D341Med (cell line): ENCODE measurements at places on chromosomes 13 and 19.

- DNase-seq: no peak
Measured at GRCh38 chr19:5074407-5074806, 105.5 kb downstream of the KDM4B start.

DNA sequence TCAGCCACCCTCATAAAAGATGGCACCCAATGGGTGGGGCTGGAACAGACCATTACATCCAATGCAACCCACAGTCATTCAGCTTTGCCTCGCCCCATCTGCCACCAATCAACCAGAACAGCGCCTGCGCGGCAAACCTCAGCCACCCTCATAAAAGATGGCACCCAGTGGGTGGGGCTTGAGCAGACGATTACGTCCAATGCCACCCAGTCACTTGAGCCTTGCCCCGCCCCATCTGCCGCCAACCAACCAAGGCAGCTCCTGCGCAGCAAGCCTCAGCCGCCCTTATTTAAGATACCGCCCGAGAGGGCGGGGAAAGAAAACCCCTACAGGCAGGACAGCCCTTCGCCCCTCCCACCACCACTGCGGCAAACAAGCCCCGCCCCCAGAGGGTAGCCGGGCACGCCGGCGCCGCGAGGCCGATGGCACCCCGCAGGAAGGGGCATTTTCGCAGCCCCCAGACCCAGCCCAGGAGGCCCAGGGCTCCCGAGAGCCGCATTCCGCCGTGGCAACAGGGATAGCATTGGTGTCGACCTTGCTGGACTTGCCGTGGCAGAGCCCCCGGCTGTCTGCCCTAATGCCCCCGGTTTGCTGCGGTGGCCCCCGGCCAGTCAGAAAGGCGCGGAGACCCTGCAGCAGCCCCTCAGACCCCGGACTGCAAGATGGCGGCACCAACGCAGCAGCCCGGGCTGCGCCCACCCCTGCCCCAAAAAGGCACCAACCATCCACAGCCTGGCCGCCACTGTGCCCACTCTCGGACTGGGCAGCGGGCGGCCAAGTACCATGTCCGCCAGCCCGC, 675 bp downstream of the PEG3 start:
- peak; percentile 79 for DNase-seq

GRCh38 chr13:46593398-46593797, 40.4 kb downstream of the LRCH1 start:
- no peak for DNase-seq

DNA sequence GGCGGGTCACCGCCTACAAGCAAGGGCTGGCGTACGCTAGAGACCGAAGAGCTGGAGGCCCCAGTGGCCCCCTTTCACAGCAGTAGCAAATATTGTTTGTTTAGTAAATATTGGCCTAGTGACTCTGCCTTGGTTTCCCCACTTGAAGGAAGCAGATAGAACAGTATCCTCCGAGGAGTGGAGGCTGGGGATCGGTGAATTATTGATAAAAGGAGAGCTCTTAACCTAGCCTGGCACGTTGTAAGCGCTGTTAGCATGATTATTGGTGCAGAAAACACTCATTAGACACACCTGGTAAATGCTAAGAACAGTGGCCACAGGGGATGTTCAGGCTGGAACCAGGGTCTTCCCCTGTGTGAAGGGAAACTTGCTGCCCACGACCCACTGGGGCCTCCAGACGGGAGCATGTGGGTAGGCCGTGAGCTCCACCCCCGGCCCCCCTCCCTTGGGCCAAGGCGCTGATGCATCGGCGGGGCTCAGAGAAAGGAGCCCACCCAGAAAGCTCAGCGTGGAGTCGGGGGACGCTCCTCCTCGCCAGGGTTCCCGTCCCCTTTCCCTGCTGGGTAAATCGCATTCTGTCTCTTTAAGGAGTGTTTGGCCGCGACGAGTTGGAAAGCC, 2.3 kb downstream of the IER2 start:
- no peak for DNase-seq

GRCh38 chr13:60627071-60627686, 230.2 kb downstream of the TDRD3 start:
- DNase-seq: peak; percentile 71

DNA sequence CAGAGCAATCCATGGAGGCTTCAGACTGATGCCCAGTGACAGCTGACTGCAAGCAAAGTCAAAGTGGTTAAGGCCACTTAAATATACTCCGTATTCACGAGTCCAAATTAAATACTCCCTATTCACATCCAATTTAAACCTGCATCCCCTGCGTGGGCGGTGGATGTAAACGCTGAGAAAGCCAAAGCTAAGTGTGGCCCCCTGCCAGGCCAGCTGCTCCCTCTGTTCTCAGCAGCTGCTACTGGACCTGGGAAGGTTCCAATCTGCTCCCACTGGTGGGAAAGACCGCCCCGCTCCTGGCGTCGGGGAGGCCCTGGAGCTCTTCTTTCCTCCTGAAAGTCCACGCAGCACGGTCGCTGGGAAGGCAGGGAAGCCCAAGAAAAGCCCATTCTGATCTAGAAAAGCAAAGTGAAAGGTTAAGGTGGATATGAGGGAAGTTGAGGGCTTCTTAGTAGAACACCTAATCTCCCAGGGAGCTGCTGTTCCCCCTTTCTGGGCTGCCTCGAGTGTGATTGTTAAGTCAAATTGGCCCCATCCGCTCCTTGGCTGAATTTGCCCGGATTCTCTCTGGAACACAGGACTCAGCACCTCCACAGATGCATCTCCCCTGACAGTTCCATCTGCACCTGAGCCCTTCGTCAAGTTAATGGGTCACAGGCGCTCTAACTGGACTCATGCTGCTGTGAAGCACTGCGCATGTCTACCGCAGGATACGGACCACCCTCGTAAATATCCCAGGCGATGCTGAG, 205.5 kb downstream of the USP12 start:
- DNase-seq: no peak

DNA sequence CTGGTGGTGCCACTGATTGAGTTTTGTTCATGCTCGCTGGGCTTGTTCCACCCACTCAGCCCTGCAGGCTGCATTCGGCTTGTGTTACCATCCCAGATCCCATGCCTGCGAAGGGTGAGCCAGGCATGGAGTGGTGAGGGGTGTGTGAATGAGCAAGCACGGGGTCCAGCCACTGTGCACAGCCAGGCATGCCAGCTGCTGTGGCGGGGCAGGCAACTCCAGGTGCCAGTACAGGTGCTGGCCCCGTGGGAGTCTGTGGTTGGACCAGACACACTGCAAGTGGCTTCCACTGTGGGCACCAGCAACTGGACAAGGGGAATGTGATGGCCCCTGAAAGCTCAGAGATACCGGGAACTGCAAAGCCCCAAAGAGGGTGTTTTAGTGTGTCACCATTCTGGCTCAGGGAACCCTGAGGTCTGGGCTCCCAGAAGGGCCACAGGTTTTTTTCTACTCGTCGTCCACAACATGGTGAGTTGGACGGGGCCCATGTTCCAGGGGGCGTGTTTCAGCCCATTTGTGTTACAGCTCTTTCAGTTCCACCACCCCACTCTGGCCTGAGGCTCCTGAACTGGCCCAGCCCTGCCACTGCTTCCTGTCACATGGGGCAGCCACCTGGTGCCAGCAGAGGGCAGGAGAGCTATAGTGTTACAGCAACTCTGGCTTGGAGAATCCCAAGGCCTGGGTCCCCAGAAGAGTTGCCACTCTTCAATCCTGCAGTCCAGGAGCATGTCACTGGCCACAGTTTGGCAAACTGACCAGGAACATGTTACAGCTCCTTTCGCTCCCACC, 217.0 kb upstream of the OBI1 start:
- no peak for DNase-seq

- DNase-seq: peak; percentile 87
Measured at GRCh38 chr13:110116072-110116487, 190.9 kb downstream of the COL4A1 start.

GRCh38 chr13:27504868-27505194, 54.5 kb upstream of the MTIF3 start:
- DNase-seq: no peak

- no peak for DNase-seq
Measured at GRCh38 chr19:8233370-8233769, 24.2 kb downstream of the CERS4 start.

DNA sequence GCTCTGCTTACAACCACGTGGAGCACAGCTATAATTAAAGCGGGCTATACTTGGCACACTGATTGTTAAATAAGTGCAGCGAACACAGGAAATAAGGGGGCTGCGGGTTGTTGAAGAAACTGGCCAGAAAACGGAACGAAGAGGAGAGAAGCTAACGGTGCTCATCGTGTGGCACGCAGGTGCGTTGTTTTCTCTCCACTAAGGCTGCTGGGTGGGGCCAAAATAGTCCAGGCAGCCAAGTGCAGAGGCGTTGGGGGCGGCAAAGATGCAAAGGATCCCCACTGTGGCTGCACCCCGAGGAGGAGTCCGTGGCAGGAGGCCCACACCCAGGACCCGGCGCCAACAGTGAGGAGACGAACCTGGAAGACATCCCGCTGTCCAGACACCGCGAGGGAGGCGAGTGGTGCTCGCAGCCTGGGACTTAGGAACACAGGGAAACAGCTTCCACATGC, 8.1 kb upstream of the ARL11 start:
- DNase-seq: no peak

DNA sequence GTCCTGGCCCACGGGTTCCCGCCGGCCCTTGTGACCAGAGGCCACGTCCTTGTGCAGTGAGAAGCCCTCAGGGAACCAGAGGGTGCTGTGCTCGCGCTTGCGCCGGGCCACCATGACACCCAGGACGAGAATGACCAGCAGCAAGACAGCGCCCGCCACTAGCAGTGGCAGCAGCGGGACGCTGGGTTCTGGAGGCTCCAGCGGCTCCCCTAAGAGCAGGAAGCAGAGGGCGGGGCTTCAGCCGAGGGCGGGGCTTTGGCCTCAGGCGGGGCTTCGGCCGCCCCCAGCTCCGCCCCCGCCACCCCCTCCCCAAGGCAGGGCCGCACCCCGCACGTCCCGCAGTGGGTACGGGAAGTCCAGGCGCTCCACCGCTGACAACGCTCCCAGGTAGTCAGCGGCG, 30.4 kb downstream of the NOTCH3 start:
- DNase-seq: no peak

DNA sequence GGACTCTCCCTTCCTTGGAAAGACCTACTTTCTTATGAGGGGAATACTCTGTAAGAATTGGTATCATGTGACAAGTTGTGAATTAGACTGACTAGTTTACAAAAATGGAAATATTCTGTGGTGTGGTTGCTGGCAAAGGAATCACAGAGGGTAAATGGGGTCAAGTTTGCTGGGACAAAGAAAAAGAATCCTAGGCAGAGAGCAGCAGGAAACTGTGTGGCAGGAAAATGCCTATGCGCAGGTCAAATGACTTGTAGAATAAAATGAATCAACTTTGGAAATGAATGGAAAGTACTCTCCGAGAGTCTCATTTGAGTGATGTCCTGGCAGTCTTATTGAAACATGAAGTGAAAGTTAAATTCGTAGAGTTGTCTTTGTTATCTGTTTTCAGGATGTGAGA, 1250.7 kb downstream of the UQCRFS1 start:
- DNase-seq: no peak

DNA sequence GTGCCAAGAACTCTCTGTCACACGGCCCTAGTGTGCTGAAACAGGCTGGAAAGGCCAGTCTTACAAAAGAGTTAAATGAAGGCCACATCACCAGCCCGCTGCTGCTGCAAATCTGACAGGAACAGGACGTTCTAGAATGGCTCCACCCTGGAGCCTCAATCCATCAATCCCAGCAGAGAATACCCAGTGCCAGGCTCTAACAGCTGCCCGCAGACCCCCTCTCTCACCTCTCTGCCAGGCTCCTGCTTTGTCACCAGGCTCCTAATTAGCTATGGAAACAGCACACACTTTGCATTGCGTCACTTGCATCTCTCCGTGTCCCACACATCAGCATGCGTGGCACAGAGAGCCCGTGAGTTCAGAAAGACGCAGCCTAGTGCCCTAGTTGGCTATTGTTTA, 314.1 kb downstream of the FOXO1 start:
- DNase-seq: no peak

DNA sequence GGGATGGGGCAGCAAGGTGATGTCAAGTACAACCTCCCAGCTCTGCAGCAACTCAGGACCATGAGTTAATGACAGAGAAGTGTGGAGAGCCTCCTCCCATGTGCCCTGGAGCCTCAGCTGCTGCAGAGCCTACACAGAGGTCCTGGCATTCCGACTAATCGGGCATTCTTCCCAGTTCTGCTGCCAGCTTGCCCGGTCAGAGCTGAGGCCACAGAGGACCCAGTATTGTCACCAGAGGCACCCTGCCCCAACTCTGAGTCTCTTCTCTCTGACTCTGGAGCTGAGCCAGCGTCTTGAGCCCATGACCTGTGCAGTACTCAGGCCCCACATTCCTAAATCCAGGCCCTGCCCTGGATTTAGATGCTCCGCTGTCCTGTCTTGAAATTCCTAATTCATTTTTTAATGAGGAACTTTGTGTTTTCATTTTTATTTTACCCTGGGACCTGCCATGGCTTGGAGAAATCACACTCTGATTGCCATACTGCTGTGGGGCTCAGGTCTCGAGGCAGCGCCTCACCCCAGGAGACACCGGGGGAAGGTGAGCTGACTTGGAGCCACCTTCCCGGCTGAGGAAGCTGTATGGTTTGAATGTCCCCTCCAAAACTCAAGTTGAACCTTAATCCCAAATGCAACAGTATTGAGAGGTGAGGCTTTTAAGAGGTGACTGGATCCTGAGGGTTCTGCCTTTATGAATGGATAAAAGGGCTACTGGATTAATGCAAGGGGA, 144.9 kb upstream of the ZNF507 start:
- DNase-seq: no peak
